ENCODE measurements at places on chromosomes 5 and 9.

- no peak for DNase-seq
These were observed 8.9 kb downstream of the ARAP3 start for GRCh38 chr5:141672841-141673813.

DNA sequence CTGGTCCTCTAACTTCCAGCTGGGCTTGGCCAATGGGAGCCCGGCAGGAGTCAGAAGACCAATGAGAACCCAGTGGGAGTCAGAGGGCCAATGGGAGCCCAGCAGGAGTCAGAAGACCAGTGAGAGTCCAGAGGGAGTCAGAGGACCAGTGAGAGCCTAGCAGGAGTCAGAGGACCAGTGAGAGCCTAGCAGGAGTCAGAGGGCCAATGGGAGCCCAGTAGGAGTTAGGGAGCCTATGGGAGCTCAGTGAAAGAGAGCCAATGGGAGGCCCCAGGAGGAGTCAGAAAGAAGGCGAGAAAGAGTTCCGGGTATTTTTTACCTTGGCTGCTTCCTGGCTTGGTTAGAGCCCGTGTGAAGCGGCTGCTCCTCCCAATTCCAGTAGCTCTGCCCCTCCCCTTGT is 191.0 kb downstream of the GABBR2 start:
- no peak for DNase-seq

DNA sequence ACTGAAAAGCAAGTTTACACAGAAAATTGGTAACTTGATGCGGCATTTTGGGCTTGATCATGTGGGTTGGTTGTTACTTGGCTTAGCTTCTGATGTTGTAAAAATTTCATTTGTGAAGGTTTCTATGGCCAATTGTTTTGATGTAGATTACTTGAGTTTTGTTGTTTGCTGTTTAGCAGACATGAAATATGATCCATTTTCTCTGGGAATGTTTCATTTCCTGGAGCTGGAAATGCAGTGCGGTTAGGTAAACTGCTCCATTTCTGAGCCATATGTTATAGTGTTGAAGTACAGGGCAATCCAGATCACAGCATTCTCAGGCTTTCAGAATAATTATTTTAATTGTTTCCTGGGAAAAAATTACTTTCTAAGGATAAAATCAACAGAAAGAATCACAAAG is 396.9 kb downstream of the ENC1 start:
- no peak for DNase-seq

DNA sequence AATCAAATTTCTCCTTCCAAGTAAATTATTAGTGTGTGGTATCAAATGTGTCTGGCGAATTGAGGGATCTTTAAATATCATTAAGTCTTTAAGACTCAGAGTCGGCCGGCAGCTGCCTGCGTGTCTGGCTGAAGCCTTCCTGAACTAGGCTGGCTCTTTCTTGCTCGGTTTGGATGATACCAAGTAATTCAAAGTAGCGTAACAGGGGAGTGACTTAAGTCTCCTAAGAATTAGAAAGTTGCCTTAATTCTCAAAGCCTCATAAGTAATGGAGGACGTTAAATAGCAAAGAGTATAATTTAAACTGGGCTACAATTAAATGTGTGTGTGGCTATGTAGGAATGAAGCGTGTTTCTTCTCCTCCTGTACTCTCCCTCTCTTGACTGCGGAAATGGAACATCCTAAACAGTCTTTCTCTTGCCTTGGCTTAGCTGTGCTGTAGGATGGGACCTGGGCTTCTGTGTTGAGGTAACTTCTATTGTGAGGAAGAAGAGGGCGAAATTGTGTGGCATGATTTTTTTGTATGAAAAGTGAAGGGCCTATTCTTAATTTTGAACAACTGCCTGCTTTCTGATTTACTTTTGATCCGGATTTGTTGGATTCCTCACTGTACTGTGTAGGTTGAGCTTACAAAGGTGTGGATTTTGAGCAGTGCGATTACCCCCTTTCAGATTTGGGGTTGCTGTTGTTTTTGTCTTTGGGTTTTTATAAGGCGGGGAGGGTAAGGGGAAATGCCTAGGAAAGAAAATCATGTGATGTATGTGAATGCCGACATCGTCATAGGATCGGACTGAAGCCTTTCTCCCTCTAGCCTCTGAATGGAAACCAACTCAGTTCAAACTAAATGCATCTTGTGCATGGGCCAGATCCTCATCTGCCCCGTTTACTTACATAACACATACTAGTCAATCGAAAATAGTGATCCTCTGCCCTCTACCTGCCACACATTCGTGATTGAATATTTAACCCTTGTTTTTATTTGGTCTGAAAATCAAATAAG is 29.9 kb downstream of the CPEB4 start:
- no peak for DNase-seq

GRCh38 chr9:34086864-34087263 is 38.2 kb upstream of the UBAP2 start:
- DNase-seq, result no peak

GRCh38 chr5:142353071-142353472 is 28.3 kb upstream of the SPRY4 start:
- DNase-seq, result no peak

Data from cortex of kidney (tissue), 1 donor.